ENCODE measurements at places on chromosomes 16 and 17.

GRCh38 chr16:57391300-57391699, 13.3 kb upstream of the CCL17 start:
- no peak for DNase-seq

- no peak for DNase-seq
Measured at GRCh38 chr17:49249890-49250522, 19.4 kb upstream of the PHOSPHO1 start.

DNA sequence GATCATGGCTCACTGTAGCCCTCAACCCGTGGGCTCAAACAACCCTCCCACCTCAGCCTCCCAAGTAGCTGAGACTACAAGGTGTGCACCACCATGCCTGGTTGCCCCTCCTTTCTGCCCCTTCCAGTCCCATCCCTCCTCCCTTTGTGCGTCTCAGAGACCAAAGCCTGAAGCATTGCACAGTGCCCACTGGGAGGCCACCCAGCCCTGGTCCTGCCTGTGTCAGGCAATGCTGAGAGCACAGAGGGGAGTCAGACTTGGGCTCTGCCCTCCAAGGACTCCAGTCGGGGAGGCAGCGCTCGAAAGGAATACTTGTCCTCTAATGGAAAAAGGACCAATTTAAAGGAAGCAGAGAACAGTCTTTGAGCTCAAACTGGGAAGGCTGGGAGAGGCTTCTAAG, 20.4 kb downstream of the RAI1 start:
- DNase-seq, result no peak

- no peak for DNase-seq
Measured at GRCh38 chr17:36212966-36213365, 2.1 kb downstream of the CCL4L2 start.

GRCh38 chr16:72569677-72570076, 397.7 kb upstream of the PMFBP1 start:
- DNase-seq, result no peak

DNA sequence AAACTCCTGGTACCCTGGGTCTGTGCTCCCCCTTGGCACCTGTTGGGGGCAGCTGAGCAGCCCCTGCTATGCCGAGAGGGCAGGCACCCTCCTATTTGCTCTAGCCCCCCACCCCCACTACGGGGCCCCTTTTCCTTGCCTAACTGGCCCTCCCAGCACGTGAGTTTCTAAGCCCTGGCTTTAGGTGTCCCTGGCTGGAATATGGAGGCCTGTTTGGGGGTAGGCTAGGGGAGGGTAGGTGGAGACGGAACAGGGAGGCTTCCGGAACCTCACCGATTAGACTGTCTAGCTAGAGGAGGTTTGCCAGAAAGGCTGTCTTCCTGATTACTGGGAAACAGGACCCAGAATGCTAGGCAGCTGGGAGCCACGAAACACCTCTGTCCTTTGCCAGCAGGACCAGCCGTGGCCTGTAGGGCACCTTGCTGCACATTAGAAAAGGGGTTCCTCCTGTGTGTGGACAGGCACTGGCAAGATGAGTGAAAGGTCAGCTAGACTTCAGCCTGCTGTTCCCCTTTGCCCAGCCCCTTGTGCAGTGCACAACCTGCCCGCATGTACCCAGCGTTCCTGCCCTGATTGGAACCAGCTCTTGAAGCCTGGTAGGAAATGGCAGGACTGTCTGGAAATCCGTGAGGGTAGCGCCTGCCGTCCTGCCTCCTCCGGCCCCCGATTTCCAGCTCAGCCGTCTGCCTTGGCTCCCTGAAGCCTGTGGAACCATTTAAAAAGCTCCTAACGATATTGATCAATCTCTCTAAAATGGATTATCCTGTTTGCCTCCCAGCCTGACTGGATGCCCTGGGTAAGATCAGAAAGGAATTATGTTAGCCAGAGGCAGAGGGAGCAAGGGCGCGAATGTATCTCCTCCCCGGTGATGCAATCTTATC, 83.4 kb upstream of the GSE1 start:
- no peak for DNase-seq

DNA sequence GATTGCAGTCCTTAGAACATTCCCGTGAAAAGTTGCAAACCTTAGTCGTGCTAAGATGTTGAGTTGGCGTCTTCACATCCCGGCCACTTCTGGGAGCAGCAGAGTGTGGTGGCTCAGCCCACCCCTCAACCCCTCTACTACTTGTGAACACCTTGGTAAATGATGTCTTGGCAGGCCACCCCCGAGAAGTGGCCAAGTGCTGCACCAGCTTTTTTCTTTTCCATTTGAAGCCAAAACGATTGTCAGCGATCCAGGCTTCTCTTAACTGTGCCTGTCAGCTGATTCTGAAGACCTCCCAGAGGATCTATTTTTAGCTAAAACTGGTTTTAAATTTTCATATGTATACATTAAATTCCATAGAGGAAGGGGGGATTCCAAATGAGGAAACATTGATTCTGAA, 247.5 kb downstream of the CDH13 start:
- DNase-seq, result no peak

GRCh38 chr17:40316571-40317344, 7.8 kb downstream of the RARA start:
- DNase-seq, result no peak

Measured in stimulated activated CD8-positive, alpha-beta memory T cell treated with anti-CD3 and anti-CD28 coated beads, Interleukin-7, amount 100 ng/mL, for 1 hour (primary cell).